ENCODE measurements at places on chromosomes 7 and 10.

DNA sequence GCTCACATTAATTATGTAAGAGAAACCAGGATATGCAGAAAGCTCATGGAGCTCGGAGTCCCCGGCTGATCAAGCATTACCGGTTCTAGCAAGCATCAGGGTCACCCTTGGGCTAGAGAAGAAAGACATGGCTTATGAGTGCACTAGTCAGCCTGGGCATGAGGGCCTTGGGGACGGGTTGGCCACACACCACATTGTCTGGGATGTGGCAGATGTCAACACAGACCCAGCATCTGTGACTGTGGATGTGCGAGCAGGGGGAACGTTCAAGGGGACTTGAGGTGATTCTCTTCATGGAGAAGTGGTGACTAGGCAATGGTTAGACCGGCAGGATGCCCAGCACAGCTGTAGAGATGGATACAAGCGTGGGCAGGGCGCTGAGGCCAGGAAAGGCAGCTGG lies 13.7 kb downstream of the ZMIZ2 start:
- DNase-seq, result no peak

GRCh38 chr7:7443806-7444350 lies 91.8 kb downstream of the COL28A1 start:
- no peak for DNase-seq

- DNase-seq, result peak; percentile 15
Observed at GRCh38 chr7:64630496-64630895, 35.4 kb upstream of the ZNF107 start.

GRCh38 chr7:148155000-148155399 lies 435.6 kb upstream of the C7orf33 start:
- DNase-seq, result no peak

- no peak for DNase-seq
Observed at GRCh38 chr10:87634311-87634710, 25.4 kb upstream of the PAPSS2 start.

DNA sequence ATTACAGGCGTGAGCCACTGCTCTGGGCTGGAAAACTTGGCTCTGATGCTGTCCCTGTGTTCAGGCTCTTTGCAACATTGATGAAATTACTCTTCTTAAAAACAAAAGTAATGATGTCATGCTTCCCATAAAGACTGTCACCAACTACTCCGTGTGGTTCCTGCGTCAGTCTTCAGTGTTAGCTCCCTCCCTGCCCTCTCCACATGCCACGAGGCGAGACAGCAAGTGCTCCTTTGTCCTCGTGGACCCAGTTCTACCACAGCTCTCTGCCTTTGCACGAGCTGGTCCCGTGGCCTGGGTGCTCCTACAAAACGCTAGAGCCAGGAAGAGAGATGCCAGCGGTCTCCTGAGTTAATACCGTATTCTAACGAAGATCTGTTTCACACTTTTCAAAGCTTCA lies 194.5 kb downstream of the SDK1 start:
- no peak for DNase-seq

DNA sequence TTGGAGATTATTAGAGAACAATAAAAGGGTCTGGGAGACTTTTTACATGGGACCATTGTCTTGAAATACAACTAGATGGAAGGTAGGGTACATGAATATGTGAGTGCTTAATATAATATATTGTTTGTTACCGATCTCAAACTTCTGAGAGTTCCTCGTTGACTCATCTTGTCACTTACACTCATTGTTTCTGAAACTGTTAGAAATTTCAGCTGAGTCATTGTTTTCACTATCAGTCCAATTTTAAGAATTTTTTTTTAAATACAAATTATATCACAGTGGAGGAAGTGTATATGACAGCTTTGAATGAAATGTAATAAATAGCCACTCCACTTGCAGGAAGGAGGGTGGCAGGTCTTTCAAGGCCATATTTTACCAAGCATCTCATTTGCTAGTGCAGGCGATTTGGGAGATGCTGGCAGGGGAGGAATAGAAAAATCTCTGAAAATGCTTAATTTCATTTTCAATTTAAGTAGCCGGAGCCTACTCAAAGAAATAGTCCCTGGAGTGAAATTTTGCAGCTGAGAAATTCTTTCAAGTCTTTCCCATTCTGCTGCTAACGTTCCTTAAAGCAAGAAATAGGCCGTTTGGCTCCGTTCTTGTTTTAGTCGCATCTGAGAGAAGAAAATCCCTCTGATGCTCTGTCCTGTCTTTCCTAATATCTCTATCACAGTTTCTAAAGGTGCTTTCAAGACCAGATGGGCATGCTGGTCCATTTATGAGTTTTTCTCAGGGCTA lies 1404.2 kb upstream of the CELF2 start:
- DNase-seq, result no peak

- DNase-seq, result no peak
Observed at GRCh38 chr10:110867807-110868465, 3.8 kb upstream of the PDCD4 start.

GRCh38 chr10:23331567-23332301 lies 12.9 kb downstream of the C10orf67 start:
- DNase-seq, result no peak

DNA sequence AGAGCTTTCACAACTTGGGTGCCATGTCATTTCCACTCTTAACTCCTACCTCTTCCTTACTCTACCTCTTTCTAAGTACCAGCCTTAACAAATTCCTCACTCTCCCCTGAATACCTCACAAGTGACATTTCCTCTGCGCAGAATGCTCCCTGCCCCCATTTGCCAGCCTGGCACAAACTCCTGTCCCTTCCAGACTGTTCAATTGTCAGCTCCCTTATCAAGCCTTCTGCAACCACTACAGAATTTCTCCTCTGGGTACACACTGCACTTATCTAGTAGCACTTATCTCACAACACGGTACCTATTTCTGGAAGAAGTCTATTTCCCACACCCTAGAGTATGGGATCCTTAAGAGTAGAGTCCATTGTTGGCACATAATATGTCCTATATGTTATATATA lies 39.1 kb upstream of the ANAPC16 start:
- no peak for DNase-seq

Measured in WERI-Rb-1 (cell line).